Osteoblast (primary cell): ENCODE measurements at places on chromosomes 2 and 18. TPM values are rescaled to one million over a fixed set of nuclear protein-coding genes. Genes with fewer than 3 reads are reported as not detected.
A peak's percentile ranks its signal among the peaks of the same experiment; 100 is the strongest.

GRCh38 chr2:21263622-21264021, 139.9 kb downstream of the TDRD15 start:
- no peaks in the 10 kb centered on the region for H3K27me3 ChIP-seq
- DNase-seq, result no peak
- no peak overlapping the region for H3K27ac ChIP-seq
- H3K36me3 ChIP-seq, result no peaks in the 10 kb centered on the region
- H3K4me1 ChIP-seq, result no peaks in the 10 kb centered on the region

GRCh38 chr2:88016086-88016959, at the start of gene RNU2-63P:
Gene RNU2-63P (minus strand): TSS chr2:88016547.
- peak; percentile 92 for DNase-seq
- H3K27ac ChIP-seq, result peak within 1 kb of the TSS; percentile 97
- H3K4me1 ChIP-seq, result no peaks in the 10 kb centered on the region
- peak within 1 kb of the TSS; percentile 77 for H3K4me3 ChIP-seq
- no peaks in the 10 kb centered on the region for H3K27me3 ChIP-seq

DNA sequence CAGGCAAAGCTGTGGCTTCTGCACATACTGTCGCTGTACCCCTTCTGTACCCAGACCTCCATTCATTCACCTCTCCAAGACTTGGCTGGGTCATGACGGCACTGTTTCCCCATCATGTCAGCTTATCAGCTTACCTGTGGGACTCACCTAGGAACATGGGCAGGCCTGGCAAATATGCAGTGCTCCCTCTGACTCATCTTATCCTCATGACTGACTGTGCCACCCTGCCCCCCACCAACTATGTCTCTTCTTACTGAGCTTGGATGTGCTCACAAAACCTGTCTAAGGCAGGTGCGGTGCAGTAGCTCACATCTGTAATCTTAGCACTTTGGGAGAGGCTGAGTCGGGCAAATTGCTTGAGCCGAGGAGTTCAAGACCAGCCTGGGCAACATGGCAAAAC, 152.4 kb downstream of the MGAT5 start:
- no peaks in the 10 kb centered on the region for H3K27me3 ChIP-seq
- no peak for DNase-seq
- peak overlapping the region; percentile 71 for H3K27ac ChIP-seq
- peaks cover 81% of the 10 kb centered on the region for H3K4me1 ChIP-seq
- no peaks in the 10 kb centered on the region for H3K36me3 ChIP-seq
- no peak overlapping the region for H3K4me3 ChIP-seq

CYP26B1 gene
- total RNA-seq, result under 0.01 TPM in 2 replicates

GRCh38 chr18:41553716-41554115, 401.3 kb upstream of the PIK3C3 start:
- H3K36me3 ChIP-seq, result no peaks in the 10 kb centered on the region
- H3K4me1 ChIP-seq, result no peaks in the 10 kb centered on the region
- no peak overlapping the region for H3K27ac ChIP-seq

DNA sequence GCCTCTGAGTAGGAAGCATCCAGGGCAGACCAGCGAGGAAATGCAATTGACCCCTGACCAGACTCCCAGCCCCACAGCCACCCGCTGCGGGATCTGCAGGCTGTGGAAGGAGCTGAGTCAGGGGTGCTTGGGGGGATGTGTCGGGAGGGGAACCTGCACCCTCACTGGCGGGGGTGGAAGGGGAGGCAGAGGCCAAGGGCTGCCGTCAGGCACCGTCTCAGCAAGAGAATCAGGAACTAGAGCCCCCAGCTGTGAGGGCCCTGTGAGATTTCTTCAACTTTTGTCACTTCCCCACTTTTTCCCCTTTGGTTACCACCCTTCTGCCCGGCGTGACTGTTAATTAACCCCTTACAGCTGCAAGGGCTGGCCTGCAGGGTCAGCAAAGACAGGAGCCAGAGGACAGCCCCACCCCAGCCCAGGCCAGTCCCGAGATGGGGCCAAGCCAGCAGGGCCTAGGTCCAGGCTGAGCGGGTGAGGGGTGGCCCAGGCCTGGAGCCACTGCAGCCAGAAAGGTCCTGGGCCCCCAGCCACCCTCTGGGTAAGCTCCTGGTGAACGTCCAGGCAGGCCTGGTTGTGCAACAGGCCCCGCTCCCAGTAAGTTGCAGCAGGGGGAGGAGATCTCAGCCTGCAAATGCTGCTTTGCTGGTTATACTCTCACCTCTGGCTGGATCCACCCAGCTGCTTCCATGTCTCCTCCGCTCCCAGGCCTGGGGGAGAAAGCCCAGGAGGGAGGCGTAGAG, 147.0 kb upstream of the ID2 start:
- no peaks in the 10 kb centered on the region for H3K36me3 ChIP-seq
- H3K27me3 ChIP-seq, result no peaks in the 10 kb centered on the region
- DNase-seq, result peak; percentile 81
- peaks cover 12% of the 10 kb centered on the region for H3K4me1 ChIP-seq

GRCh38 chr2:69154106-69154505, 141.1 kb downstream of the ANTXR1 start:
- no peak overlapping the region for H3K4me3 ChIP-seq
- no peak for DNase-seq
- peaks cover 32% of the 10 kb centered on the region for H3K4me1 ChIP-seq
